Activated T-helper 17 cell treated with anti-CD3 and anti-CD28 coated beads, Interleukin-2, amount 50 U/mL, for 72 hours (primary cell): ENCODE measurements at places on chromosomes 7 and 10. TPM values are rescaled to one million over a fixed set of nuclear protein-coding genes. Genes with fewer than 3 reads are reported as not detected.

Gene ZNF22
- 12.6 TPM for total RNA-seq

DNA sequence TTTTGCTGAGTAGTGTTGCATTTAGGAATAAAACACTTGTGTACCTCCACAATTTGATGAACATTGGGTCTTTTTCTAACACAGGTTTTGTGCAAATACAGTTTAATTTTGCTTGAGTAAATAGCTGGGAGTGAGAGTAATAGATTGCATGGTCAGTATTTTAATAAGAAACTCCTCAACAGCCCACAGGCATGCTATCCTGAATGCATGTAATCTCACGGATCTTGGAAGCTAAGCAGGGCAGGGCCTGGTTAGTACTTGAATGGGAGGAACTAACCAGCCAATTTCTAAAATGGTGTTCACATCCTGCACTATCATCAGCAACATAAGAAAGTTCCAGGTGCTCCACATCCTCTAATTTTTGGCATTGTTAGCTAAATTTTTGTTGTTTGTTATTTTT lies 685.4 kb upstream of the MBL2 start:
- ATAC-seq: no peak

- ATAC-seq: no peak
These were observed 13.1 kb downstream of the INHBA start for GRCh38 chr7:41689815-41690214.

DNA sequence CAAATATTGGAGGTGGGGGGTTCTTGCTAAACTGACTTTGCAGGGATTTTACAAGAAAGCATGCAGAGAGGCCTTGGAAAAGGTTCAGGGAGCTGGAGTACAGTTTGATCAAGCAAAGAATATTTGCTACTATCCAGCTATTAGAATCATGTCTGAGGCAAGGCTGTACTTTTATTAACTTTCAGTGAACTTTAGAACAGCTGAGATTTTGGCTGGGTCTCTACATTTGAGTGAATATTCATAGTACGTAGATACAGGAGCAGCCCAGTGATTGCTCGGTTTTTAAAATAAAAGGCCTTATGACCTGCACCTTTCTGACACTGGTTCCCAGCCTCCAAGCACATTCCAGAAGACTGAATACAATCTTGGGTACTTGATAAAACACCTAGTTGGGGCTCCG lies 496.8 kb upstream of the AKR1E2 start:
- no peak for ATAC-seq

- ATAC-seq: peak; percentile 39
These were observed 122.8 kb upstream of the GDF10 start for GRCh38 chr10:47176903-47177868.

DNA sequence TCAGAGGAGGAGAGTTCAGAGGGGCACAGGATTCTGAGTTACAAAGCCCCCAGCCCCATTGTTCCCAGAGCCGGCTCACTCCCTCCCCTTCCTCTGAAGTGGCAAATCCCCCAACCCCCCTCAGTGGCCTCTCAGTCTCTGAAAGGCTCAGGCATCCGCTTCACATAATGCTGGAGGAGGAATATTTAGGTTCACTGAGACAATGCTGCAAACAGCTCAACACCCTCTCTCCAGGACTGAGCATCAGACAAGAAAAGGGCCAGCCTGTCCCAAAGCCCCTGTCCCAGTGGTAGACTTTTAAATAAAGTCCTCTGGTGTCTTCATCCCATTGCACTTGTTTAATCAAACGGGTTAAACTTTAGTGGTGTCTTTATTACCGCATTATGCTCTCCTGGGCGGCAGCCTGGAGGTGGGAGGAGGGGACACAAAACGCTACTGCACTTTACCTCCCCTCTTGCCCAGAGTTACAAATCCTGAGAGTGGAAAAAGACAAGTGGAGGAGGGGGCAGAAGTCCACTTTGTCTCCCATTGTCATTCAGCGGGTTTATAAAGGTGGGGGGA lies 257.9 kb downstream of the FGFR2 start:
- no peak for ATAC-seq

- no peak for ATAC-seq
These were observed 37.2 kb downstream of the NKX2-3 start for GRCh38 chr10:99569961-99570360.
